GM19239 (cell line): ENCODE measurements at places on chromosomes 2 and 18.

DNA sequence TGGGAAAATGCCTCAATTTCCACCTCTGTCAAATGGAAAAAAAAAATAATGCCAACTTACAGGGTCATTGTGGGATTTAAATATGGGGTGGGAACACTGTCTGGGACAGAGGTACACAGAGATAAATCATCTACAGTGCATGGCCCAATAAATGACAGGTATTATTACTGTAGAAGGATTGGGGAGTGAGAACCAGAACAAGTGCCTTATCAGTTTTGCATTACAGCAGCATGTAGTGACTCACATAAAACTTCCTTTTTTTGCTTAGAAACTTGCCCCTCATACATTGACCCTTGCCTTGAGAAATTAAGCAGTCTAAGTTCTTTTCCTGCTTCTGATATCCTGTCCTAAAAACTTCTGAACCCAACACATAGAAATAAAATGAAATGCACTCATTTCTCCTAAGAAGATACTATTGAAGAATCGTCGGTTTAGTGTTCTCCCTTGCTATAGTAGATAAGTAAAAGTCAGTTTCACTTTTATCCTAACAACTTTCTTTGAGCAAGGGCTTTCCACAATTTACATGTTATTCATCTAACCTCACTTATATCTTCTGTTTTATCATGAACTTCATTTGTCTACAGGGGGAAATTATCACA lies 121.0 kb upstream of the HAAO start:
- DNase-seq = no peak

DNA sequence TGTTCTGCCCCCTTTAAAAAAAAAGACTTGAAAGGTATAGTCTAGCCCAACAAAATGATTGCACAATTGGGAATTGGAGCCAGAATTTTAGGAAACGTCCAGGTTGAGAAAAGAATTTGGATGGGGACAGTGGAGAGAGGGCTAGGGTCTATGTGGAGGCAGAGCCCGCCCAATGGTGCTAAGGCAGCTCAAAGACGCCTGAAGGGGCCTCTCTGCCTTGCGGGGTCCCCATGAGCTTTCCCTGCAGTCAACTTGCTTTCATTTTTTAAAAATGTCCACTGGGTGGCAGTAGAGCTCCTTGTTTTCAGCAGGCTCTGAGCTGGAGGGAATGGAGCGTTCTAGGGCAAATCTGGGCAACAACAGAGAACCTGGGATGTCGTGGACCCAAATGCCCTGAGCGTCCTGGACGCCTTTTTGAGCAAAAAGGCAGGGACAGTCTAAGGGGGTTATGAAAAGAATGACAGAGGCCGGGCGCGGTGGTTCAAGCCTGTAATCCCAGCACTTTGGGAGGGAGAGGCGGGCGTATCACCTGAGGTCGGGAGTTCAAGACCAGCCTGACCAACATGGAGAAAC lies 40.2 kb upstream of the ITM2C start:
- peak; percentile 70 for DNase-seq

GRCh38 chr2:96787411-96787810 lies 26.7 kb downstream of the CNNM4 start:
- no peak for DNase-seq

DNA sequence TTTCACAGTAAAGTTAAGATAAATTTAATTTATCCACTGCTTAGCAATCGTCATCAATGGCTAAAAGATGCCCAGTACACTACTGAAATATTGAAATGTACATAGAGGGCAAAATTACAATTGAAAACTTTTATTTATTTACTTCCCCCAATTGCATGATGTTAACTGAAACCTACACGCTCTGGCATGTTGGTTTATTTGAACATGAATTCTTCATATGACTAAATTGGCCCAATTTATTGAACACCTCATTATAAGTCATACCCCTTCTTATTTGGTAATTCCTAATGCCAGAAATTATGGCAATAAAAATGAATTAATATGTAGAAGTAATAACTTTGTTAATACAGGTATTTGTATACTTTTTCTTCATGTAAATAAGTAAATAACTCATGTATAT lies 183.0 kb upstream of the ZC3H15 start:
- DNase-seq = no peak

DNA sequence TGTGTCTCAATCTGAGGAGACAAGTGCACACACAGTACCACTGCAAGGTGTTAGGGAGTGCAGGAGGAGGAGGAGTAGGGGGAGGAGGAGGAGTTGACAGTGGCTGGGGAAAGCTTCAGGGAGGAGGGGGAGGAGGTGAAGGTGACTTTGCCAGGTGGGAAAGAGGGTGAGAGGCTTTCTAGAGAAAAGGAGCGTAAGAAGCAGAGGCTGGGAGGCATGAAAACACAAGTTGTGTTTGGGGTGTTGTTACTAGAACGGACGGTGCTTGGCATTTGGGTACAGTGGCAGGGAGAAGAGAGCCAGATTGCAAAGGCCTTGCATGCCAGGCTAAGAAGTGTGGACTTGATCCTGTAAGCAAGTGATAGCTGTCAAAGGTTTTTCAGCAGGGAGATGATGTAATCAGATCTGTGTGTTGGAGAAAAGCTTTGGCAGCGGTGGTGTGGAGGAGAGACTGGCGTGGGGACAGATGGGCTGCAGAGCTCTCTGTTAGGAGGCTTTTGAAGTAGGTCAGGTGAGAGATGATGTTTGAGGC lies 16.2 kb downstream of the TANC1 start:
- no peak for DNase-seq

DNA sequence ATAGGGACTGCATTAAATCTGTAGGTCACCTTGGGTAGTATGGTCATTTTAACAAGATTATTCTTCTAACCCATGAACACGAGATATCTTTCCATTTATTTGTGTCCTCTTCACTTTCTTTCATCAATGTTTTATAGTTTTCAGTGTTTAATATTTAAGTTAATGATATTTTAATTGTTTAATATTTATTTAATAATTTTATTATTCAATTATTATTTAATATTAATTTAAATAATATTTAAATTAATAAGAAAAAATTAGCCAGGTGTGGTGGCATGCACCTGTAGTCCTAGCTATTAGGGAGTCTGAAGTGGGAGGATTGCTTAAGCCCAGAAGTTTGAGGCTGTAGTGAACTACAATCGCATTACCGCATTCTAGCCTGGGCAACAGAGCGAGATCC lies 33.0 kb downstream of the CASP10 start:
- DNase-seq = no peak

- DNase-seq = no peak
These were observed 31.7 kb downstream of the L3MBTL4 start for GRCh38 chr18:6382963-6383362.

DNA sequence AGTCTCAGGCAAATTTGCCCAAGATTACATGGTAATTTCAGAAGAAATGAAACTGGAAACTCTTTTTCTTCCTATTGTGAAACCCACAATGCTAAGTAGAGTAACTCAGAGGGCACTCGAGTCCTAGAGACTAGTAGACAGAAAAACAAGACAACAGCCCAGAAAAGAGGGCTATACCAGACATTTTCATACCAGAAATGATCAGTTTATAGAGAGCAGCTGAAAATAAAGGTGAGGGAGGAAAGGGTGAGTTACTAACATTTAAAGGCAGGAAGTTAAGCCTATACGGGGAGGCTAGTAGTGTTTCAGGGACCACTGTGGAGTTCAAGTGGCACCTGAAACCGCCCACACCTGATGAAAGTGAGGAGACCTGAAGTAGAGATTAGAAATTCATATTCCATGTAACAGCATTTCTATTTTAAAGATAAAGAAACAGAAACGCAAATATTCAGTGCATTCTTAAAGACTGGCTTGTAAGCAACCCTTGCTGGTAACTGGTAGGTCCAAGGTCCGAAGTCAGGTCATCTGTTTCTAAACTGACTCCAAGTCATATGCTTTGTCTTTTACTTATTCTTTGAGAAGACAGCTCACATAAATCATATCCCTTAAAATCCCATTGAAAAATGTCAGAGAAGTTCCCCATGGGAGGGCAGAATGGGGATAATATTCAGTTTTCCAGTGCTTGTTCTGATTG lies 145.1 kb upstream of the ITGB6 start:
- no peak for DNase-seq

DNA sequence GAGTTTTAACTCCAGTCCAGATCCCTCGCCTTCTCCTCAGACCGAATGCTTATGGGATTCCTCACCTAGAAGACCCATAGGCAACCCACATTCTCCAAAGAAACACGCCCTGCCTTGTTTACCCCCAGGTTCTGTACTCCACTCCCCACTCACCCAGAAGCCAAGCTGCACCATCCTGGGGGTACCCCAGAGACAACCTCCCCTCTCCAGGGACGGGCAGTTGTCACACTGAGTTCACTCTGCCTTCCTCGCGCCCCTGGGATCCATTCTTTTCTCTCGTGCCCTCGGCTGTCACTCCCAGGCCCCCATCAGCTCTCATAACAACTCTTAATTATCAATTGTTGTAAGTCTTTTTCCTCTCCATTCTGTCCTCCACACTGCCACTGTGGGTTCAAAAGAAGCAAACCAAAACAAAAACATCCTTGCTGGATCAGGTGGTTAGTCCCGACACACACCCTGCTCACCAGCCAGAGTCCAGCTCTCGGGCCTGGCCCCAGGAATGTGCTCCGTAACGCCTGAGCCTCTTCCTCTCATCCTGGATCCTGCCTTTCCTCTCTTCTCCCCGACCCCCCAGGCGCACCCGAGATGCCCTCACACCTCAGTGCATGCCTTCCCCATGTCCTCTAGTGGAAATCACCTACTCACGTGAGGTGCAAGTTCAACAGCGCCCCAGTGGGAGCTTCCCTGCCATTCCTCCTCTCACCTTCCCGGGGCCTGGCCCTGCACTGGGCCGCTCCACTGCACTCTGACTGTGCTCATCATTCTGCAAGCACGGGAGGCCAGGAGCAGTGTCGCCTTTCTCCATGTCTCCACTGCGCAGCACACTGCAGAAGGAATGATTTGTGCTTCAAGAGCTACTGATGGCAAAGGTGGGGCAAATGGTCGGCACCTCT lies 20.7 kb downstream of the COX7A2L start:
- DNase-seq = no peak

DNA sequence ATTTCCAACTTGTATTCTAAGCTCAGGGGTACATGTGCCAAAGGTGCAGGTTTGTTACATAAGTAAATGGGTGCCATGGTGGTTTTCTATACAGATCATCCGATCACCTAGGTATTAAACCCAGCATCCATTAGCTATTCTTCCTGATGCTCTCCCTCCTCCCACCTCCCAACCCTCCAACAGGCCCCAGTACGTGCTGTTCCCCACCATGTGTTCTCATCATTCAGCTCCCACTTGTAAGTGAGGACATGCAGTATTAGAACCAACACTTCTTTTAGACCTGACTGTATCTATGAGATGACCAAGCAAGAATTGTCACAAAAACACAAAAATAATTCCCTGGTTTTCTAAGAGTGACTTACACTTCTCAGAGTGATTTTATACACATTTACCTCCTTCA lies 83.0 kb downstream of the VIT start:
- DNase-seq = no peak

GRCh38 chr2:61469424-61470121 lies 1.3 kb downstream of the USP34 start:
- no peak for DNase-seq

GRCh38 chr2:120108749-120109148 lies 95.9 kb downstream of the EPB41L5 start:
- DNase-seq = no peak

GRCh38 chr18:79064228-79064627 lies 5.0 kb upstream of the ATP9B start:
- no peak for DNase-seq

- DNase-seq = no peak
These were observed 99.0 kb downstream of the ZFP36L2 start for GRCh38 chr2:43127208-43127940.

- no peak for DNase-seq
These were observed 67.8 kb downstream of the CIB4 start for GRCh38 chr2:26573241-26573925.

- no peak for DNase-seq
These were observed 60.9 kb downstream of the AAK1 start for GRCh38 chr2:69582582-69583176.

DNA sequence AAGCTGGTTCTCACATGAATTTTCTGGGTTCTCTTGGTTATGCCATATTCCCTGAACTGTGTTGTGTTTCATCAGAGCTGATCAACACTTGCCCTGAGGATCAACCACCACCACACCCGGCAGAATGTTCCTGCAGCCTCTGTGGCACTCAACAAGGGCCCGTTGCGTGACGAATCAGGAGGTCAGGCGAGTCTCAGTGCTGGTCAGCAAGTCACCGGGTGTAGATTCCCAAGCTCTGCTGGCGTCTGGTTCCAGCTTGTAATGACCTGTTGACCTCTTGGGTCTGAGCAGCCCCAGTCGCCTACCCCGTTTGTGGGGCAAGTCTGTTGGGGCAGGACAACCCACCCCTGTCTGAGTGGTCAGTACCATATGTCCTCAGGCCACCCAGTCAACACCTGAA lies 46.0 kb downstream of the ADCY3 start:
- DNase-seq = no peak

GRCh38 chr2:95316466-95317122 lies 19.4 kb downstream of the KCNIP3 start:
- DNase-seq = no peak

GRCh38 chr18:23910032-23910431 lies 104.5 kb upstream of the TTC39C start:
- no peak for DNase-seq

DNA sequence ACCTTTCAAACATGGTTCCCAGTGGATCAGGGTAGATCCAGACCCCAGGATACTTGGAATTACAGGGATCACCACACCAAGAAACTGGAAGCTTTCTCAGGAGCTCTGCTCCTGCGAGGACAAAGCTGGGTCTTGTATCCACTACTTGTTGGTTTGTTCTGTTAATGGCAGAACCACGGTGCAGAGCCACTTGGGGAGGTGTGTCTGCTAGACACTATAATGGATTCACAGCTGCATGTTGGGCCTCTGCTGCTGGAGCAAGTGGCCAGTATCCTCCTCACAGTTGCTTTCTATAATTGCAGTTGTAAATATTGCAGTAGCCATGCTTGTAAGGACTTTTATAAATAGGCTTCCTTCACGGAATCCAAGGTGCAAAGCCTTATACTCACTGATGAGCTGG lies 12.9 kb downstream of the FOSL2 start:
- no peak for DNase-seq

GRCh38 chr2:238929242-238930081 lies 81.6 kb downstream of the TWIST2 start:
- no peak for DNase-seq

DNA sequence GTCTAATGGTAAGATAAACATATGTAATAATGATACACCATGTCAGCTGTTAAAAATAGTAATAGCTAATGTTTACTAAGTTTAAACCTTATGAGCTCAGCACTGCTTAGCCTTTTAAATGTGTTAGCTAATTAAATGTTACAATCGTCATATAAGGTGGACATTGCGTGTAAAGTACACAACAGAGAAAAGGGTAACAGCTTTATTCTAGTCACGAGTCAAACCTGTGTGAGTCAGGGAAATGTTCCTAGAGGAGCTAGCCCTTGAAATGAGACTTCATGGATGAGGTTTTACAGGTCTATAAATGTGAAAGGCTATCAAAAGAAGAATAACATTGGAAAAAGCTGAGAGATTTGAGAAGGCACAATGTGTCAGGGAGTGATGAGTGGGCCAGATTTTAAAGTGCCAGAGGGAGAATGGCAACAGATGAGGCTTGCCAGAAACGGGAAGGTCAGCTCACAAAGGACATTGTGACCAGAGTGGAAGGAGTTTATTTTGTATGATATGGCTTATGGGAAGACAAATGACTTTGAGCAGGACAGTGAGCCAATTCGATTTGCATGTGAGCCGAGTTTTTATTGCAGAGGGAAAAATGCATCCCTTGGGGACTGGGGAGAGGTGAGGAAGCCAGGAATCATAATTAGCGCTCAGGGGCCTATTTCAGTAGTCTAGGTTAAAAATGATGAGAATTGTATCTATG lies 276.3 kb downstream of the CTNNA2 start:
- no peak for DNase-seq
